ENCODE measurements at places on chromosomes 2 and 18.

DNA sequence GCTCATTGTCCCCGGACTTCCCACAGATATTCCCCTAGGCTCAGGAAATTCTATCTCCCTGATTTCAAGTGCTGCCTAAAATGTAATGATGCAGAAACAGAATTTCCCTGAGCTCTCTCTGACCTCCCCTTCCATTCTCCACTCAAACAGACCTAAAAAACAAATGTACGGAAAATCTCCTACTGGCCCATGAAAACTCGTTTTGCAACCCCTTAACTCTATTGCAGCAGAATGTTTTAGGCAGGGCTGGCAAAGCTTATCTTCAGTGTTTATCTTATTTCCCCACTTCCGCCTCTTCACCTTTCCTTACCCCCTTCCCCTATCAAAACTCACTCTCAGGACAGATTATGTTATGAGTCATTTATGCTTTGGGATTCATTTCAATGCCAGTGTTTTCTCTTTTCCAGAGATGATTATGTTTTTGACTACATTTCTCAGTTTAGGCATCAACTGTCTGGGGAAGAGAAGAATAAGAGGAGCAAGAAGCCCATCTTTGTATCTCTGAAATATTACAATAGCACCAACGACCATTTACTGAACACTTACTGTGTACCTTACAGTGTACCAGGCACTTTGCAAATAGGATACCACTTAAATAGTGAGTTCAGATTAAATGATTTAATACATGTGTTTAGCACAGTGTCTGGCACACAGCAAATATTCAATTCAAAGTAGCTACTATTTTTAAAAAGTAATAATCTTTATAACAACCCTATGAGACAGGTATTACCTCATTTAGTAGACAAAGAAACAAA is 53.9 kb upstream of the STPG4 start:
- no peak for DNase-seq

- DNase-seq: no peak
Measured at GRCh38 chr18:13566941-13567746, 159.2 kb downstream of the FAM210A start.

DNA sequence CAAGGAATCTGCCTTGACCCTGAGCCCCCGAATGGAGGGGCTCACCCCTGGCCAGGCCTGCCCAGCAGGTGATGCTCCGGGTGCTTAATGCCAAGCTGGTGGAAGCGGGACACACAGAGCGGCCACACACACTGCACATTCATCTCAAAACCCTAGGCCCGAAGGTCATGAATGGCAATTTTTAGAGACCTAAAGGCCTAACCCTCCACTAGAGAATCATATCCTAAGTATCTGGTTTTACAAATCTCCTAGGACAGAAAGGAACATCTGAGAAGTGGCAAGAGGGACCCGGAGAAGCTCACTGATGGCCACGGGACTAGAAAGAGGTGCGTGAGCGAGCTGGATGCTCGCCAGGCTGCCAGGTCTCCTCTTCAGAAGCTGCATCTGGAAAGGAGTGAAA is 38.3 kb downstream of the ST3GAL5 start:
- DNase-seq: no peak

DNA sequence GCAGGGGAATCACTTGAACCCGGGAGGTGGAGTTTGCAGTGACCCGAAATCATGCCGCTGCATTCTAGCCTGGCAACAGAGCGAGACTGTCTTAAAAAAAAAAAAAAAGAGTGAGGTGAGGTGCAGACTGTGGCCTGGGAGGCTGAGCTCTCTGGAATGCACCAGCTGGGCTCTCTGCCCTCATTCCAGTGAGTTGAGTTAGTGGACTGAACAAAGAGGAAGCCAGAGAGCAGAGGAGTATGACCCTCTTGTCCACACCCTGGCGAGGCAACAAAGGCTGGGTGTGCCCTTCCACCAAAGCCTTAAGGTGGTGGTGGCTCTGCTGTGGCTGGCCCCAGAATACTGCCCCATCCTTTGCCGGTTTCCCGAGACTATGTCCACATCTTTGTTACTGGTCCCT is 71.3 kb upstream of the ACKR3 start:
- DNase-seq: no peak

Data from NCI-H2081 (cell line).